ENCODE measurements at places on chromosomes 11 and 22.

GRCh38 chr11:118633979-118634378 lies 26.6 kb downstream of the PHLDB1 start:
- no peak for DNase-seq

- DNase-seq: no peak
Measured at GRCh38 chr11:120817158-120817557, 206.7 kb upstream of the TBCEL start.

DNA sequence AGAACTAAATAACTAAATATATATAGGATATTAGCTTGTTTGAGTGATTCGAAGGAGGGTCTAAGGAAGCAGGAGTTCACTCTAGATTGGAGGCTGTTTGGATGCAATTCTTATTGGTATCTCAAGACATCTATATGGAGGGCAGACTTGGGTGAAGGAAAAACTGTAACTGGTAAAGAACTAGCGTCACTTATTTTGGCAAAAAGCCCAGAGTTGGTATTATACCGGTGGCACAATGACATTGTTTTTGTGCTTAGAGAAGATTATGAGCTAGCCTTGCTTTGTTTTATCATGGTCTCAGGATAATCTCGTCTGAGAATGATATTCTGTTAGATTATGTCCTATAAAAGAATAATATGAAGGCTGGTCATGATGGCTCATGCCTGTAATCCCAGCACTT lies 6.0 kb upstream of the SLC35F2 start:
- DNase-seq: no peak

GRCh38 chr22:33083212-33083611 lies 25.0 kb upstream of the SYN3 start:
- DNase-seq: no peak

DNA sequence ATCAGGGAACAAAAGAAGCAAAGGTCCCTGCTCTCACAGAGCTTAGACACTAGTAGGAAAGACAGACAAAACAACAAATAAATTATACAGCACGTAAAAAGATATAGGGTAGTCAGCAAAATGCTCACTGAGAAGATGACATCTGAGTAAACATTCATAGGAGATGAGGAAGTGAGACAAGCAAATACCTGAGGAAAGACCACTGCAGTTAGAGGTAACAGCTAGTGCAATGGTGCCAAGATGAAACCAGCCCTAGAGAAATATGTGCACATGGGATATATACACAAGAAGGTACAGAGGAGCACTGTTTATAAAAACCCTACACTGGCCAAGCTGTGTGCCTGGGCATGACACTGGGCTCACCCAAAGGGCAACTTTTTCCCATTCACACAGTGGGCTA lies 9.8 kb downstream of the CYP2R1 start:
- DNase-seq: no peak

- no peak for DNase-seq
Measured at GRCh38 chr22:17105143-17106129, 15.7 kb downstream of the TMEM121B start.

DNA sequence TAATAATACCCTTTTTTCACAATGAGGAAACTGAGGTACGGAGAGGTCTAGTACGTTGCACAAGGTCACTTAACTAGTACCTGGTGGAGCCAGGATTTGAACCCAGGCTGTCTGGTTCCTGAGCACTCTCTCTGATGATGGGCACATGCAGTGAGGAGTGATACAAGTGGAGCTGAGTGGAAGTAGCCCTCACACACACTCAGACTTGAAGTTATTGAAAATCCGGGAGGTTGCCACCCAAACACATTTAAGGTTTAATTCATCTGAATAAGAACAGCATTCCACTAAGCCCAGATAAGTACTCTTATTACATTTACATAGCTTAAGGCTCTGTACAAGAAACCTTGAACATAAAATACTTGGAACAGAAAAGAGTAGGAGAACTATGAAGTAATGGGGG lies 4.8 kb downstream of the GRAP2 start:
- DNase-seq: no peak

- DNase-seq: no peak
Measured at GRCh38 chr11:16844268-16844771, 105.9 kb downstream of the C11orf58 start.

DNA sequence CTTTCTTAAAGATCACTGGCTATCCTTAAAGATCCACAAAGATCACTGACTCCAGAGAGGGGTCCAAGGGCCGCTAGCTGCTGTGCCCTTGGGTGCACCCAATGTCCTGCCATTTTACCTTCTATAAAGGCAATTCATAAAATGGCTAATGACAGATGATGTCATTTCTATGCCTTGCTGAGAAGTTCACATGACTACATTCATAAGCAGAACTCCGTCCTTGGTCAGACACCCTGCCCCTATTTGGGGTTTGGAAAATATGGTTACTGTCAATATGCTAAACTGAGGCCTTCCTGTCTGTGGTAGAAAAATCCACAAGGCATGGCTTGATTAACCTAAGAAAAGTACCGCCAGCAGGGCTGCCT lies 60.9 kb upstream of the BMAL1 start:
- no peak for DNase-seq

GRCh38 chr11:100910808-100911207 lies 218.8 kb downstream of the PGR start:
- DNase-seq: no peak

DNA sequence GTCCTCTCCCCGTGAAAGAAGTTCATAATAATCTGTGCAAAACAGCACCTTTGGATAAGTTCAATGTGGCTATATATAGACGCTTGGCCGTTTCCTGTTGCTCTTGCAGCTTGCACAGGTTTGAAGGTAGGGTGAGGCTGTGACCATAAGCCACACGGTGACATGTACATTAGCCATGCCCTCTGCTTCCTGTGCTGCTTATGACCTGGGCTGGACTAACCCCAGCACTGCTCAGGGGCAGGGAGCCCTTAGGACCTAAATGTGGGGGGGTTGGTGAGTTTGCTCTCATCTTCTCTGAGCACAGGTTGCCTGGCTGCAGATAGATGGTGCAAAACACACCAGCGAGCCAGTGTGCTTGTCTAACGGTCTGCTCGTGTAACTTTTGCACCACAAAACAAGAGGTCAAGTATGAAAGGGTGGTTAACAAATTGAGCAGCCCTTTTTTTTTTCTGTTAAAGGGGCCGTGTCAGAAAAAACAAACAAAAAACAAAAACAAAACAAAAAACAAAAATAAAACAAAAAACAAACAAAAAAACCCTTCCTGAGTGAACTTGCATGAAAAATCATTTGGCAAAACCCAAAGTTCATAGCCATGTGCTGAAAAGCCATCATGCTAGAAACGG lies 37.3 kb downstream of the FLI1 start:
- DNase-seq: no peak

DNA sequence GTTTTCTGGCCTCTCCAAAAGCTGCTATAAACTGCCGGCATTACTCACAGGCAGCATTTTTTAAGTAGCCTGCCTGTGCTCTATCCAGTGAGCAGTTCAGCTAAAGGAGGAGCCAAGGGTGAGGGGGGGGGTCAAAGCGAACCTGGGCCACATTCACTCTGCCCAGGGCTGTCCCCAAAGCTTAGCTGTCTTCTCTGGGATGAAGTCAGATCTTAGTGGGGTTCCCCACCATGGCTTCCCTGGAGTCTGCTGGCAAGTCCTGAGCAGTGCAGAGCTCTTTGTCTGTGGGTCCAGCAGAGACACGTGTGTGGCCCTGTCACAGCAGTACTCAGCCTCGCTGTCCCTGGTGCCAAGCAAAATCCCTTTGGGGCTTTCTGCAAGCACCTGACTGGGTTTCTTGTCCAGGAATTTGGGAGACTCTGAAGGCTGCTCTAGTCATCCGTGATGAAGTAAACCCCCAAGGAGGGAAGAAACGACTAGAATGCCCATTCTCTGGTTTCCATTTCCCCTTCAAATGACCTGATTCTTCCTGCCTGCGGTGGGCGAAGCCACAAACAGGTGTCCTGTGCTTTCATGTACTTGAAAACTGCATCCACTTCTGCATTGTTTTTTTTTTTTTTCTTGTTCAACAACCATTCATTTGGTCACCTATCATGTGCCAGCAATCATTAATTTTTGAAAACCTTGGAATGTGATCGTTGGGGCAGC lies 2.6 kb downstream of the KCNJ5 start:
- DNase-seq: no peak

DNA sequence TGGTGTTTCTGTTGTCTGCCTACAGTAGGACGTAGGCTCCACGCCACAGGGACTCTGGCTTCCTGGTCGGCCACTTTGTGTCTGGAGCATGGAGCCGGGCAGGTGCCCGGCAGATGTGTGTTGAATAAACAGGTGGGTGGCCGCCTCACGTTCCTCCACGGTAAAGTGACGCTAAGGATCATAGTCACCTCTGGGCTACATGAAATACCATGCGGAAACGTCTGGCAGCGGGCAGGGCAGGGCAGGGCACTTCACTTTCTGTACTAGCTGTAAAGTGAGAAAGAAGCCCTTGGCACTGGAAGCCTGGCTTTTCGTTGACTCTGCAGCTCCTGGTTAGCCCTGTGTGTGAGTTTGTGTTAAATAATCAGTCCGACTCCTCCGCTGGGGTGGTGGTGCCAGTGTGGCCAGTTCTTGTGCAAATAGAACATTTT lies 52.4 kb downstream of the MCM5 start:
- no peak for DNase-seq

DNA sequence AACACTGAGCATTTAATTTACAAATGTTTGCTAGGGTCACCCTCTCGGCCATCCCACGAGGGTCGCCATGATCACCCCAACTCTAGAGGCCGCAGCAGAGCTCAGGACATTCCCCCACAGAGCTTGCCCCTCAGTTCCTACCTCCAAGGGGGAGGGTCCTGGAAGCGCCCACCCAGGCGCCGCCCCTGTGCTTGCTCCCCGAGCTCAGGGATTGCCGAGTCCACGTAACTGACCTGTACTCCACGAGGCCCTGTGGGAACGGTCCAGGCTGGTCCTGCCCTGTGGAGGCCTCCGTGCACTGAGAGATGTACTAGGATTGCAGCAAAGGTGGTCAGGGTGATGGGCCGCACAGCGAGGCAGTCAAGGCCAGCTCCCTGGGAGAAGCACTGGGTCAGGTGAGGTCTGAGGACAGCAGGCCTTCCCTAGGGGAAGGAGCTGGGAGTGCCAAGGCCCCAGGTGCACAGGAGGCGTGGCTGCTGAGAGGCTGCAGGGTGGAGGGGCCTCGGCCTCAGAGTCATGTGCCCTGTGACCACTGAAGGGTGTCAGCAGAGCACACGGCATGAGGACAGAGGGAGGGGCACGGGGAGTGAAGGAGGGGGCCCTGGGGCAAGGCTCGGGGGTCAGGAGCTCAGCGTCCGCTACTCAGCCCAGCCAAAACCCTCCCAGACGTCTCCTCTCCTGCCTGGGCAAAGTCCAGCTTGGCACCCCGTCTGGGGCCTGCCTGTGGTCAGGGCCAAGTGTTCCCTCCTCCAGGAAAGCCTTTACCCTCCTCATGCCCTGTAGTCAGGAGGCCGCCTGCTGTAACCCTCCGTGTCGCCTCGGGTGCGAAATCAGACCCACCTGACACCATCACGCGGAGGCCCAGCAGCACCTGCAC lies 2.4 kb upstream of the MIOX start:
- DNase-seq: no peak

- DNase-seq: no peak
Measured at GRCh38 chr11:65611758-65612603, 2.0 kb downstream of the MAP3K11 start.

DNA sequence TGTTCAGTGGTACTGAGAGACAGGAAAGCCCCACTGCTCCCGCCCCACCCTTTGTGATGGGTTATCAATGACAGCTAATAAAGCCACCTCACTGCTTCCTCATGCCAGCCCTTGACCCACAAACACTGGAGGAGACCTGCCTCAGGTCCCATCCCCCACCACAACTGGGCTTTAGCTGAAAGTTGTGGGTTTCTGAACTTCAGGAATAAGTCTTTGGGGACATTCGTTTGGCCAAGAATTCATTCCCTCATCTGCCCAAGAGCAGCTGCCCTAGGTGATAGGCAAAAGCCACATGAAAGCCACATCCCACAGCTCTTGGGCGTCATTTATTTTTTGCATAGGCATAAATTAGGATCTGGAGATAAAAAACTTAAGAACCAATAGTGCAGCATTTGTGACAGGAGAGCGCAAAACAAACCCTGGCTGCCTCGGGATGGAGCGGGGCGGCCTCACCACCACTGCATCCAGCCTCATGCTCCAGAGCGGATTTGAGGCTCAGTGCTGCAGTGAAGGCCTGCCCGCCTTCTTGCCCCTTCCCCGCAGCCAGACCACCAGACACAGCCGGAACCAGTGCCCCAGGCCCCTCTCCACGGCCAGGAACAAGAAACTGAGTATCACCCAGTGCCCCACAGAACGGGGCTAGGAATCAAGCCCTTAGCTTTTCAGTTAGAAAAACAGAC lies 21.2 kb downstream of the SUN2 start:
- no peak for DNase-seq

DNA sequence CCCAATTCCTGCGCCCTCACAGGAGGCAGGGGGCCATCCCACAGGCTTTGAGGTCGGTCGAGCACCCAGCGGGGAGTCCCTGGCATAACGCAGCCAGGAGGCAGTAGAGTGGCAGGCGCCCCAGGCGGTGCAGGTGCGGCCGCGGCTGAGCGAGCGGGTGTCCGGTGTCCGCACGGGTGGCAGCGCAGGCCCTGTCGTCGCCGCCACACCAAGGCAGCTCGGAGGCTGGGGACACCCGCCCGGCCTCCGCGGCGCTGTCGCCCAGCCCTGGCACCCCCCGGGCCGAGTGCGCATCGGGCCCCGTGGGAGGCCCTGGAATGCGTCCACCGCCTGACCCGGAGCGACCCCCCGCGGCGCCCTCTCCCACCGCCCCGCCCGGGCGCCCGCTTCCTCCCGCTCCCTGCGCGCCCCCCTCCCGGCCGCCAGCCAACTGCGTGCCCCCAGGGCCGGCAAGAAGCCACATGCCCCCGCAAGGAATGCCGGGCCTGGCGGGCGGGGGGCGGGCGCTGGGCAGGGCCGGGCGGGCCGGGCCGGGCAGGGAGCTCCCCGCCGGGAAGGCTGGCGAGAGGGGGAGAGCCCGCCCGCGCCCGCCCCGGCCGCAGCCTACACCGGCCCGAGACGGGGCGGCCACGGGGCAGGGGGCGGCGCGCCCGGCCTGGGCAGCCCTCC lies 33.9 kb downstream of the PRDM11 start:
- DNase-seq: no peak

- DNase-seq: no peak
Measured at GRCh38 chr11:70477609-70478008, 79.3 kb downstream of the CTTN start.

DNA sequence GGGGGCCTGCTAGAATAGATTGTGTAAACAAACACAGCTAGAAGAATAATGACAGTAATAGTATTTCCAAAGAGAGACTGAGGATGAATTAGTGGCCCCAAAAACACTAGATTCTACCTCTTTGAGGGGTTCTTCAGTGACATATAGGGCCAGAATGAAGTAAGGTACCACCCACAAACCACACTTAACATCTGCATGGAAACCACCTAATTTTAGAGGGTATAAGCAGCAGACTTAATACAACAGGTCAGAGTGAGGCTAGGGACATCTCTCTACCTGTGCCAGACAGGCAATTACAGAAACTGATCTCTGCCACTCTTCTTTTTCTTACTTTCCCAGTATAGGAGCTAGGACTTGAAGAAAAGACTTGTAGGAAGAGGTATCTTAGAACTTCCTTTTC lies 20.1 kb downstream of the ELP4 start:
- DNase-seq: no peak

DNA sequence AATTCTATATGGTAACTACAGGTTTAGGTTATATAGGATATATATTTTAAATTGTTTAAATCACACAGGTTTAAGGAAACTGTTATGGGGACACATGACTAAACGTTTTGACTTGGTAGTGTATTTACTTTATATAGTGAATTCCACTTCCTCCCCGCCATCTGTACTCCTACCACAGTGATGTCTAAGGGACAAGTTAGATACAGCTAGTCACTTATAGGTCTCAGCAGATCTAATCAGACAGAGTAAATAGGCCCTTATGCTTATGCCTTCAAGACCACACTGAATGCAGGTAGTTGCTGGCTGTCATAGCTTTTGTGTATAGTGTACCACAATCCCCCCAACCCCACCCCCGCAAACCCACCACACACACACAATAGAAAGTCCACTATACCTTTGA lies 8.2 kb downstream of the SESN3 start:
- no peak for DNase-seq

Measured in activated CD8-positive, alpha-beta memory T cell treated with anti-CD3 and anti-CD28 coated beads for 1 hour (primary cell).